ENCODE measurements at places on chromosomes 2 and 18.

DNA sequence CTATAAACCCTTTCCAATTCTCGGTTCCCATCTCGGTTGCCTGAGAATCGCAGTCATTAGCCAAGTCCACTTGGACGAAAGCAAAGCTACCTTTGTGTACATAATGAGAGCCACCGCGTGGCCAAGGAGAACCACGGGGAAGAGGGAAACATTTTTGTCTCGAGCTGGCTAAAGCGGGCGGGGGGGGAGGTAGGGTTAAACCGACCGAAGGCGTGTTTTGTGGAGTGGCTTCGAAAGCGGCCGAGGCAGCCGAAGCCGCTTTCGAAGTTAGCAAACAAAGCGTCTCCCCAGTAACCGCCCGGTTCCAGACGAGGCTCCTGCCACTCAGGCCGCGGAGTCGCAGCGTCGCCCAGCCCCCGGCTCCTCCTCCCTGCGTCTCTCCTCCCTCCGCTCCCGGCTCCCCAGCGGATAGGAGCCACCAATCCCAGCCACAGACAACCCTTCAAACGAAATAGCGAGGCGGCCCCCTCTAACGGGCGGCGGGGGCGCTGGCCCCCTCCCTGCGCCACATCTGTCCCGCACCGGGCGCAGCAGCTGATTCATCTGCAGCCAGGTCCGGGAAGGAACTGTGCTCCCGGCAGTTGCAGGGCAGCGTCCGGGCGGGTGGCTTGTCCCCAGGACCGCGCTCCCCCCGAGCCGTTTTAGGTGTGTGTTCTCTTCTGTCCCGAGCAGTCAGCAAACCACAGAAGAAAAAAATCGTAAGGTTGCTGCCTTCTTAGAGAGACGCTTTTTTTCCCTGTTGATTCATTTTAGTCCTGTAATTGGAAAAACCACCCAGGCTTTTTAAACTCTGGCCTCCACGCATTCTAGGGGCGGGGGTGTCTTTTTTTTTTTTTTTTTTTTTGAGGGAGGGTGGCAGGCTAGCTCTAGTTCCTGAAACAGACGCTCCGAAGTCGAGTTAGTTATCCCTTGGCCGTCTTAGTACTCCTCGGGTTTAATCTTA, 1.8 kb upstream of the TGIF1 start:
- peak; percentile 97 for DNase-seq

DNA sequence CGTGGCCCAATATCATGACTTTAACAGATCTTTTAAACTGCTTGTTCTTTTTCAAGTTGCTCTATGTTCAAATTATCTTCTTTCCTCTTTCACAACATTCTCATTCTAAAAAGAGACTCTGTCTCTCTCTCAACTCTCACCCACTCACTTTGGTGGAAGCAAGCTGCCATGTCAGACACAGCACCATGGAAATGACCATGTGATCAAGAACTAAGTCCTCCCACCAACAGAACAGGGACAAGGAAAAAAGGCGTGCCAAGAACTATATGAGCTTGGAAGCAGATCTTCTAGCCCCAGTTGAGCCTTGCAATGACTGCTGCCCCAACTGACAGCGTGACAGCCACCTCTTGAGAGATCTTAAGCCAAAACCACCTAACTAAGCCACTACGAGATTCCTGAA, 23.9 kb downstream of the BAZ2B start:
- DNase-seq = no peak

DNA sequence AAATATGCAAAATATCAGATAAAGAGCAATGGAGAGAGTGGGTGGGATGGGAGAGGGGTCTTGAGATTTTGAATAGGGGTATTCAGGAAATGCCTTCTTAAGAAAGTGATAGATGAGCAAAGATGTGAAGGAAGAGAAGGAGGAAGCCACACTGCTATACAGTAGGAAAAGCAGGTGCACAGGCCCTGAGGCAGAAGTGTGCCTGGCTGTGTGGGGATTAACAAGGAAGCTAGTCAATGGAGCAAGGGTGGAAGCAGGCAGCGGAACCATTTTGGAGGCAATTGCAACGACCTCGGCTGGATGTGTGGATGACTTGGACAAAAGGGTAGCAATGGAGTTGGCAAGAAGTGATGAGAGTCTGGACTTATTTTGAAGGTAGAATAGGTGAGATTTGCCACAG, 11.0 kb upstream of the CNGA3 start:
- no peak for DNase-seq

- no peak for DNase-seq
These were observed 360.7 kb downstream of the ZEB2 start for GRCh38 chr2:144159240-144159639.

DNA sequence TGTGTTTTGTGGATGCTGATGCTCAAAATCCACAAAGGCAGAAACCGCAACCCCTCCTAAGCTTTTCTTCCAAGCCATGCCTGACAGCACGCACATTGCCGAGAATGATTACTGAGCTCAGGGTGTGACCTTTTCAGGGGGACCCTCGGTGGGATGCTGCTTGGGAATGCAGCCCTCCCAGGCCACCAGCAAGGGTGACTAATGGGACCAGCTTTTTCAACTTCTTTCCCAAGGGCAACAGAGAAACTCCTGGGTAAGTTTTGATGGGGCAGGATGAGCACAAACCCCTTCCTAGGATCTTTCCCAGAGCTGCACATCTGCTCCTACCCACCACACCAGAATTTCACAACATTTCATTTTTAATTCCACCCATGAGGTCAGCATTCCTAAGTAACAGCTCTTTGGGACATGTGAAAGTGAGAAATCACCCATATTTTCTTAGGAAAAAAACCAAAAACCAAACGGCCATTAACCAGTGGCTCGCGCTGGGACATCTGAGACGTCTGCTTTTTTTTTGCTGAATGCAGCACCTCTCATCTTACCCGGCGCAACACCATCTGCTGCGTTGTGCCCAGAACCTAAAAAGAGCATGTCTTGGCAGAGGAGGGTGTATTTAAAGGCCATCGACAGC, 119.0 kb downstream of the ARL4C start:
- DNase-seq = no peak

GRCh38 chr2:19870792-19871191, 31.0 kb downstream of the TTC32 start:
- no peak for DNase-seq

- DNase-seq = no peak
These were observed 44.0 kb downstream of the HK2 start for GRCh38 chr2:74877781-74878433.

Measured in PC-3 (cell line).